ENCODE measurements at places on chromosomes 5 and 9.

- no peak for DNase-seq
Measured at GRCh38 chr5:136061630-136062365, 33.0 kb downstream of the TGFBI start.

- DNase-seq, result no peak
Measured at GRCh38 chr5:94674490-94675382, 56.3 kb downstream of the SLF1 start.

GRCh38 chr5:93582677-93583438 lies at the start of gene NR2F1:
Gene NR2F1, plus strand, starts transcription at chr5:93583222. Its CDS starts 1,802 bp downstream, at chr5:93585024.
- DNase-seq, result no peak

GRCh38 chr5:113214606-113215323 lies 220.0 kb downstream of the TSSK1B start:
- no peak for DNase-seq

- no peak for DNase-seq
Measured at GRCh38 chr5:176754376-176754973, 55.9 kb upstream of the UNC5A start.

GRCh38 chr9:24479361-24480059 lies 66.2 kb downstream of the IZUMO3 start:
- DNase-seq, result no peak

DNA sequence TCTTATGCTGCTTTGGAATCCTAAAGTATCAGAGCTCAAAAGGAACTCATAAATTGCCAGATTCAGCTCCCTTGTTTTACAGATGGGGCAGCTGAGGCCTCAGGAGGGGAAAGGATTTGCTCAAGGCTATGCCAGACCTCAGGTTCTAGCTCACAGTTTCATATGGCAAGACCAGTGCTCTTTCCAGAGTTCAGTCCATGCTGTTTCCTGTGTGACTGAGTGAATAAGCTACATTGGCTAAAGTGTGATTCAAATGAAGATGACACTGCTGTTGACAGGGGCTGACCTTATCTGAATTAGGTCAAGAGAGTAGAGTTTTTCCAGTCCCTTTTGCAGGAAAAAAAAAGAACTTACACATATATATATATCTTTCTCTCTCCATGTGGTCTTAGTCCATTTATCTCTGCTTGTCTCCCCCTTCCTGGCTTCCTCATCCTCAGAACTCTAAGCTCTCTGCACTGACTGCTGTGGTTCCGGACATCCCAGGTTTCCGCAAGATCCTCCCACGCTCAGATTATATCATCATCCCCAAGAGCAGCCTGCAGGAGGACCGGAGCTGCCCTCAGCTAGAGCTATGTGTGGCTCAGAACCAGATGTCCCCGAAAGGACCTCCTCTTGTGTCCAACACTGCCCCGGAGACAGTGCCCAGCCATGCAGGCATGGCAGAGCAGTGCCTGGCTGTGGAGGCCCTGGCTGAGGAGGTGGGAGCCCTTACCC lies 9.3 kb downstream of the HMGXB3 start:
- DNase-seq, result no peak

DNA sequence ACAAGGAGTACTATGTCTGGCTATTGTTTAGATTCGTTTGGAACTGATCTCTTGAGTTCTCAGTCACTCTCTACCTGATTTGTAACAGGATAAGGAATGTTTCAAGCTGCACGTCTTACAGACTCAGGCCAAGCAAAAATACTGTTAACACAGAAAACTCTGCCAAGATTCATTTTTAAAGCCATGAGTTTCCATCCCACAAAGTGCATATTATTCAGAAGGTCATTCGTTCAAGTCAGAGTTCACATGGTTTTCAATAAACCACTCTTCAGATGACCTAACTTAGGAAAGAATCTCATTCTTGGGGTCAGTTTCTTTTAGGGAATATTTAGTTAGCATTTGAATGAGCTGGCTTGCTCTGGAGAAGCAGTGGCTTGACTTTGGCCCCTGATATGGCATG lies 49.3 kb downstream of the F2R start:
- DNase-seq, result no peak

- no peak for DNase-seq
Measured at GRCh38 chr9:26513730-26514129, 378.9 kb downstream of the CAAP1 start.

GRCh38 chr9:4088679-4089078 lies 211.2 kb downstream of the GLIS3 start:
- DNase-seq, result no peak

DNA sequence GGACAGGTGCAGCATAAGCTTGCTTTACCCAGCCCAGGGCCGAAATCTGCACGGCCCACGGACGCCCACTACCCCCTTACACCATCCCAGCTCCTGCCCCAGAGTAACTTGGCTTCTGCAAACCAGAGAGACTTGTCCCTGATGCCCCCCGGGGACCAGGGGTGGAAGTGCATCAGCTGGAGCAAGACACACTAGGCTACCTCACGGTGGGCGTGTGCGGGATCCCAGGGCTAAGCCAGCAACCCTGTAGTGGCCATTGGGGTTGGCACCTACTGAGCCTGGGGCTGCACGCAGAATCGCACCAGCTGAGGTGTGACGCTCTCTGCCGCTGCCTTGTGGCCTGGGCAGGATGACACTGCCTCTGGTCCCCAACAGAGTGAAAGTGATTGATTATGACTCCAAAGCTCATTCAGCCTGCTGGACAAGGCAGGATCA lies 6.1 kb upstream of the ZNF79 start:
- DNase-seq, result no peak

DNA sequence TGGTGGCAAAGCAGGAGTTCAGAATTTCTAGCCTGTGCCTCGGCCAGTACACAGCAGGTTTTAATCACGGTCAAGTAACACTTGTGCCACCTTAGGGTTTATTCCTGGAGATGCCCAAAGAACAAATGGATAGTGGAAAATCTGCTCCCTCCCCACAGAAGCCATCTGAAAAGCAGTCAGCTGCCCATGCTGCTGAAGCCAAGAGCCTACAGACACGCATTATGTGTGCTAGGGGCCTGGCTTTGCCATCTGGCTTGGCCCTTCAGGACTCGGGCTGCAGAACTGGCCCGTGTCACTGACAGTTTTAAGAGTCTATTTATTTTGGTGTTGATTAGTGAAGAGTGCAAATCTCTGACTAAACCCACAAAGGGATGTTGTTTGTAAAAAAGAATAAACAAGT lies 11.1 kb downstream of the ARSB start:
- no peak for DNase-seq

- DNase-seq, result peak; percentile 71
Measured at GRCh38 chr9:129460323-129461261, 160.3 kb downstream of the C9orf50 start.

DNA sequence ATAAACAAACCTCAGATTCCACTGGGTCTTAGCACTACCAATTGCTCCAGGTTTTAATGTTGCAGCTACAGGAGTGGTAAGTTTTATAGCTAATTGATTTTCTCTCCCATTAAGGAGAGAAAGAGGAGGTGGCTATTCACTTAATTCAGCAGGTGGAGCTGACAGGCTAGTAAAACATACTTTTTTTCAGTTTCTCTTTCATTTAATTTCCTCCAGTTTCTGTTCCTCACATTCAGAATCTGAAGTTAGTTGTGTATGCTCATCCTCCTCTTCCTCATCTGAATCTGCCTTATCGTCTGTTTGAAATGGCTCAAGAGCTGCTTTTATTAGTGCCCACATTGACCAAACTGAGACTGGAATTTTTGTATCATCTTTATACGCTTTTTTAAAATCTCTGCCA lies 98.0 kb downstream of the PLPPR1 start:
- no peak for DNase-seq

GRCh38 chr9:16611001-16611400 lies 259.5 kb downstream of the BNC2 start:
- no peak for DNase-seq

DNA sequence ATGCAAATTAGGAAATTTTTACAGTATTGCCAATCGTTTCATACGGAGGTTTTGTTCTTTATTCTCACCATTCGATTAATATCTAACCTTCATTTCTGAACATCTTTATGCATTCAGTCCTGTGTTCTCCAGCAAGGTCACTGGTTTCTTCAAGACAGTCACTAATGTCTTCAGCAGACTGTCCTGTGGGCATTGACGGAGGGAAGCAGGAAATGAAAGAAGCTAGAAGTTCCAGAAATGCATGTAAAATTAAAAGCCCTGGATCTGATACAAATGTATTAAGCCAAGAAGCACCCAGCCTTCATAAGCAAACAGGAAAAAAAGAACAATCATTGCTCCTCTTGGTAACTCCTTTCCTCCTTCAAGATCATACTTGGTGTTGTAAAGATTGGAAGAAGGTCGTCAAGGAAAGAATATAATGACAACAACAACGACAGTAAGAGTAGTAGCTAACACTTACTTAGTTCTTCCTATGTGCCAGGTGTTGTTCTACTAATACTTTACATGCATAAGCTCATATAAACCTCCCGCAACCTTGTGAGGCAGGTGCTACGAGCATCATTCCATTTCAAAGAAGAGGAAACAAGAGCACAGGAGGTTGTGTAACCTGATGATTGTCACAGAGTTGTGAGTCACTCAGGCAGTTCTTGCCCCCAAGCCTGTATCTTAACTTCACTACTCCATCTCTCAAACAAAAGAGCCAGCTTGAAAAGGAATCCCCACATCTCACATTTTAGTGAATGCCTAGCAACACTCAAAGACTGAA lies 59.9 kb upstream of the CER1 start:
- DNase-seq, result no peak

DNA sequence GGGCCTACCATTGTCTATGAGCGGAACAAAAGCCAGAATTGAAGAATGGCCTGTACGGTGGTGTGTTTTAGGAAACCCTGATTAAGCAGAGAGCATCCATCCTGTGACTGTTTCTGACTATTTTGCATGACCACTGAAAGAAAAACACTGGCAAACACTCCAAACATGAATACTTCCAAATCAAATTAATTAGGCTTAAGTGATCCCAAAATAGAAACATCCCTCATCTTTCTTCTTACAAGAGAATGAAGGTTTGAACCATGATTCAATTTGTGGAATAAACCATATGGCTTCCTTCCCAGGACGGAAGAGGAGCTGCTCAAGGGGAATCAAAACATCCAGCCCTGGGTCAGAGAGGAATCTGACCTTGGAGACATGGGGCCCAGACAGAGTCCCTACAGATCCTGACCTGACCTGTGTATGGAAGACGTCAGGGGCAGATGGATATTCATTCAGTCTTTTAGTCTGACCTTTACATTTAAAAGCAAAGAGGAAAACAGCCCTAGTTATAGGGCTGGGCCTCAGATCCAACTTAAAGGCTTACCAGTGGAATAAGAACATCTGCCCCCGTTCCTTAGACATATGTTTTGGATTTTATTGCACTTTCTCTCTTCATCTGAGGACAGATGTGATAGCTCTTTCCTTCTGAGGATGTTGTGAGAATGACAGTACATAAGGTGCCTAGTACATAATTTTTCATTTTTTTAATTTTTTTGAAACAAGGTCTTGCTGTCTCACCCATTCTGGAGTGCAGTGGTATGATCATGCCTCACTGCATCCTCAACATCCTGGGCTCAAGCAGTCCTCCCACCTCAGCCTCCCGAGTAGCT lies 17.6 kb upstream of the RECK start:
- no peak for DNase-seq

GRCh38 chr9:18665947-18666346 lies 192.0 kb downstream of the ADAMTSL1 start:
- no peak for DNase-seq
